ENCODE measurements at places on chromosomes 5 and 9. TPM values are rescaled to one million over a fixed set of nuclear protein-coding genes. Genes with fewer than 3 reads are reported as not detected.

The SH2D3C gene
- total RNA-seq: not detected

The MEIKIN gene
- not detected for total RNA-seq

The JAKMIP2 gene
- total RNA-seq: not detected

The SLC25A2 gene
- 0.79 TPM for total RNA-seq

GRCh38 chr5:139660923-139661814, 13.0 kb downstream of the CXXC5 start:
- peak overlapping the region; percentile 54 for H3K27ac ChIP-seq
- H3K27me3 ChIP-seq: no peaks in the 10 kb centered on the region
- peaks cover 14% of the 10 kb centered on the region for H3K36me3 ChIP-seq
- peaks cover 26% of the 10 kb centered on the region for H3K4me1 ChIP-seq
- peak overlapping the region; percentile 44 for H3K4me3 ChIP-seq
- peak; percentile 97 for DNase-seq

DNA sequence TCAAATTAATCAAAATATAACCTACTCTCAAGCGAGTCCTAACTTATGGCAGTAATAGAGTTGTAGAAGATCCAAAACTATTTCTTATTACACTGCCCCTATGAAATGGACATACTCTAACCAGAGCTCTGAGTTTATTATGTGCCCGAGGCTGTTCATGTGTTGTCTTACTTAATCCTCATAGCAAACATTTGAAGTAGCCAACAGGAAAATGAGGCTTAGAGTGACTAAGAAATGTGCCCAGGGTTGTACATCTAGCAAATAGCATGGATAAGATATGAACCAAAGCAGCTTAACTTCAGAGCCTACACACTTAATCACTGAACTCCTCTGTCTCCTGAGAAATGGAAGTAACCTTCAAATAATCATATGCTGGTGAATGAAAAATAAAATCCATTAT, 1551.7 kb downstream of the MAT2B start:
- H3K27me3 ChIP-seq: no peaks in the 10 kb centered on the region
- peaks cover 16% of the 10 kb centered on the region for H3K4me1 ChIP-seq
- peak; percentile 61 for DNase-seq
- peak overlapping the region; percentile 69 for H3K27ac ChIP-seq

DNA sequence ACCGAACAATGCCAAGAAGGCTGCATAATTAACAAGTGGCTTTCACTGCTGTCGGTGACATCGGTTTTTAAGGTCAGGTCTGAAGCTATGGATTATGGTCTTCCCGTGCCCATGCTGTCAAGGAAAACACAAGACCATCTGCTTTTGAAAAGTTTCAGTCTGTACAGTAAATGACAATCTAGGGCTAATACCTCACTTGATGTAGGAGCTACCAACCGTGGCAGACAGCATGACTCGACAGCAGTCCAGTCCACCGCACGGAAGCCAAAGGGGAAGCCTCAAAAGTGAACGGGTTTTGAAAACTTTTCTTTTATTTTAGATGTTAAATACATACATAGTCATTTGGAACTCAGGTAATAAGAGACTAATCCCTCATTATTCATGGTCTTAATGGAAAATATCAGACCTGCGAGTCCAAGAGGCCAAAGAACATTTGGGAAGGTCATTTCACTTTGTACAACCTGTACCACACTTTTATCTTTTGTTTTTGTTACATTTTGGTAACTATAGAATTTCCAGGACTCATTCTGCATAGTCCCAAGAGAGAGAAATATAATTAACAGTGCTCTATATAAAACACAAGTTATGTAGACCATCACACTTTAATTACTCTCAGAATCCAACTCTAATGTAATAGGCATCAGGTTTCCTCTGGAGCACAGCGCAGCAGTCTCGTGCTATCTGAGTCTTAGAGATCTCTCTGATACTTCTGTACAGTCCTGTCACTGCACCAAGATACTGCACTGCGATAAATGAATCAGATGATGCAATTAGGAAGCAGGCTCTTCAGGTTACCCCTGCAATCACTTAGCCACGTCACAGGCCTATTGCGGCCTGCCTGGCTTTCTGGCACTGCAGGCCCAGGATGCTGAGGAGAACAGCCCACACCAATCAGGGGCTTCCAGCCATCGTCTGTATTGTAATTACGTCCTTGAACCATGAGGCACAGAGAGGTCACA, 184.9 kb downstream of the FANCC start:
- no peaks in the 10 kb centered on the region for H3K27me3 ChIP-seq
- H3K27ac ChIP-seq: no peak overlapping the region
- peaks cover 5% of the 10 kb centered on the region for H3K4me1 ChIP-seq

GRCh38 chr9:70195456-70195855, 63.3 kb upstream of the SMC5 start:
- H3K27ac ChIP-seq: no peak overlapping the region
- no peak overlapping the region for H3K4me3 ChIP-seq
- H3K27me3 ChIP-seq: no peaks in the 10 kb centered on the region
- no peaks in the 10 kb centered on the region for H3K4me1 ChIP-seq
- no peaks in the 10 kb centered on the region for H3K36me3 ChIP-seq
- no peak for DNase-seq

DNA sequence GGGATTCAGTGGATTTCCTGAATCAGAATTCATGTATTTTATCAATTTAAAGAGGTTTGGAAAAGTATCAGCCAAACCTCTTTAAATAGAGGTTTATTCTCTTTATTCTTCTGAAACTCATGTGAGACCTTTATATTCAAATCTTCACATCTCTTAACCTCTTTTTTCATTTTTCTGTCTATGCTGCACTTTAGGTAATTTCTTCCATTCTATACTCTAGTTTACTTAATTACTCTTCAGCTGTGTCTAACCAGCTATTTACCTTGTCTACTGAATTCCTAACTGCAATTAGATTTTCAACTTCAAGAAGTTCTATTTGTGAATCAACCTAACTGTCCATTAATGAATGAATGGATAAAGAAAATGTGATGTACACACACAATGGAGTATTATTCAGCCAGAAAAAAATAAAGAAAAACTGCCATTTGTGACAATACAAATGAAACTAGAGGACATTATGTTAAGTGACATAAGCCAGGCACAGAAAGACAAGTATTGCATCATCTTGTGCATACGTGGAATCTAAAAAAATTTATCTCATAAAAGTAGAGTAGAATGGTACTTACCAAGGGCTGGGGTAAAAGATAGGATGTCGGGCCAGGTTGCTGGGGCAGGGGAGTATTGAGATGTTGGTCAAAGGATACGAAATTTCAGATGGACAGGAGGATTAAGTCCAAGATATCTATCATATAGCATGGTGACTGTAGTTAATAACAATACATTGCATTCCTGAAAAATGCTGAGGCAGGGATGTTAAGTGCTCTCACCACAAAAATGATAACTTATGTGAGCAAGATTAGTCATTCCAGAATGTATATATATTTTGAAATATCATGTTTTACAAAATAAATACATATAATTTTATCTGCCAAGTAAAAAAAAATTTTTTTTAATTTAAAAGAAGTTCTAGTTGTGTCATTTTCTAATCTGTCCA, 129.5 kb upstream of the LRRTM2 start:
- no peak overlapping the region for H3K27ac ChIP-seq
- H3K4me3 ChIP-seq: no peak overlapping the region
- H3K36me3 ChIP-seq: no peaks in the 10 kb centered on the region
- no peak for DNase-seq
- H3K4me1 ChIP-seq: peaks cover 6% of the 10 kb centered on the region

DNA sequence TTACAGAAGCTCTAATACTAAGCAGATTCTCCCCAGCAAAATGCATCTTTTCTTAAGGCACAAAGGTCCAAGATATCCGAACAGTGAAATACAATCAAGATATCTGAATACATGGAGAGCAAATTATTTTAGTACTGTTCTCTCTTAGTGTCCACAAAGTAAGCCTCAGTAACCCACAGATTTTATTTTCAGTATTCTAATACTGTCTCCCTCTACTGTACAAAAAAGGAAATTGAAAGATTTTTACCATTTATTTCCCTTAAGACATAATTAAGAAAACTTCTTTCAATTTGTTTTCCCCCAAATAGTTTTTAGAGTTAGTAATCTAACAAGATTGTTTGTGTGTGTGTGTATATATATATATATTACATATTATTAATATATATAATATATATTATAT, 24.7 kb upstream of the NOL6 start:
- H3K36me3 ChIP-seq: no peaks in the 10 kb centered on the region
- H3K27me3 ChIP-seq: no peaks in the 10 kb centered on the region
- DNase-seq: no peak
- H3K4me3 ChIP-seq: no peak overlapping the region

- no peak overlapping the region for H3K4me3 ChIP-seq
- no peak overlapping the region for H3K27ac ChIP-seq
- peaks cover 13% of the 10 kb centered on the region for H3K4me1 ChIP-seq
- no peaks in the 10 kb centered on the region for H3K27me3 ChIP-seq
- H3K36me3 ChIP-seq: no peaks in the 10 kb centered on the region
- peak; percentile 83 for DNase-seq
Observed at GRCh38 chr9:126474786-126475485, 138.8 kb upstream of the LMX1B start.

DNA sequence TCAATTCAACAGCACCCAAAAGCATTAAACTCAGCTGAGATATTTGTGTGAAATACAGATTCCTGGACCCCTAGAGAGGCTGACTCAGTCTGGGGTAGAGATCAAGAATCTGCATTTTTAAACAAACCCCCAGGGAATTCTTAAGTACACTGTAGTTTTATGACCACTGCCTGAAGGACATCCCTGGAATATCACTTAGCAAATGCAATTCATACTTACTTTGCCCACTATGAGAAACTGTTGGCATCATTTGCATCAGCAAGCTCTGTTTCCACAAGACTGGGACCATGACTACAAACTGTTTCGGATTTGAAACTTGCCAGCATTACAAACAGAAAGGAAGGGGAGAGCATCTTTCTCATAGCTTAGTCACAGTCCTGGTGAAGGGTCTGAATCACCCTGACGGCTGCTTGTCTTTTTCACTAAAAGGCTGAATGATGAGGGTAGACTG, 63.7 kb downstream of the MLLT3 start:
- H3K4me3 ChIP-seq: no peak overlapping the region
- DNase-seq: peak; percentile 27
- H3K4me1 ChIP-seq: no peaks in the 10 kb centered on the region
- H3K27me3 ChIP-seq: peaks cover 55% of the 10 kb centered on the region
- no peak overlapping the region for H3K27ac ChIP-seq

DNA sequence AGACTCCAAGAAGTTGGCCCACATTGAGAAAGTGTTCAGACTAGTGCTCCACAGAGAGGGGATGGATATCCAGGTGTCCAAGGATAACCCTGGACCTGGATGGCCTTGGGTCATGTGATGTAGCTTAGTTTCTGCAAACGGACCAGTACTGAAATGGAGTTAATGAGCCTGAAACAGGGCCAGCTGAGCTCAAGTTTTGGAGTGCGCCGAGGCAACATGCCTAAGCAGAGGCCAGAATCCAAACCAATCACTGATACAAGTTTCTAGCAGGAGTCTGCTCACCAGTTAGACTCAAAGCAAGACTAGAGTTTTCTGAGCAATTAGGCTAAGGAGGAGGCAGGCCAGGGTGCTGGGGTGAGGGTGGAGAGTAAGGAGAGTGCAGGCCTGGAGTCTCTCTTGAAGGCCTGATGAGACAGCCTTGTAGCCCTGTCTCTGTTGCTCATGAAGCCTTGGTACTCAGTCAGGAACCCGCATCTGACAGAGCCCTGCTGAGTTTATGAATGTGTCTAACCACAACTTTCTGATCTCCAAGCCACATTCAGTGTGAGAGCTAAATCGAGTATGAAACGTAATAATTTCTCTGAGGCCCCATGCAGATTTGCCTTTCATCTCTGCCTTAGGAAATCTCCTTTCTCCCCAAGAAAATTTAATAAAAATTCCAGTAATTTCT, 68.9 kb upstream of the EQTN start:
- H3K4me1 ChIP-seq: peaks cover 25% of the 10 kb centered on the region
- H3K36me3 ChIP-seq: no peaks in the 10 kb centered on the region
- no peak overlapping the region for H3K4me3 ChIP-seq
- DNase-seq: no peak
- no peak overlapping the region for H3K27ac ChIP-seq

DNA sequence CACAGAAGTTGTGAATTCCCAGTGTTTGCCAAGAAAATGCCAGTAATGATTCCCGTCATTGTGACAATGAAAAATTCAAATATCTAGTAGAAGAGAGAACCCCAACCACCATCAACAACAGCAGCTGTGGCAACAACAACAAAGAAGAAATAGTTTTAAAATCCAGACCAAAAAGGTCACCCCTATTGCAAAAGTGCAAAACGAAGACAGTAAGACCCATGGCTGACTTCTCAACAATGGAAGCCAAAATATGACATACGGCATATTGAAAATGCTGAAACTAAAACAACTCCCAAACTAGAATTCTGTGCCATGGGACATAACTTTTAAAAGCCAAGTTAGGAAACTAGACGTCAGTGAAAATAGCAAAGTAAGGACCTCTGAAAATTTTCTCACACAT, 270.6 kb downstream of the IRX2 start:
- no peaks in the 10 kb centered on the region for H3K36me3 ChIP-seq
- H3K4me3 ChIP-seq: no peak overlapping the region
- H3K4me1 ChIP-seq: no peaks in the 10 kb centered on the region
- DNase-seq: no peak
- H3K27ac ChIP-seq: no peak overlapping the region

DNA sequence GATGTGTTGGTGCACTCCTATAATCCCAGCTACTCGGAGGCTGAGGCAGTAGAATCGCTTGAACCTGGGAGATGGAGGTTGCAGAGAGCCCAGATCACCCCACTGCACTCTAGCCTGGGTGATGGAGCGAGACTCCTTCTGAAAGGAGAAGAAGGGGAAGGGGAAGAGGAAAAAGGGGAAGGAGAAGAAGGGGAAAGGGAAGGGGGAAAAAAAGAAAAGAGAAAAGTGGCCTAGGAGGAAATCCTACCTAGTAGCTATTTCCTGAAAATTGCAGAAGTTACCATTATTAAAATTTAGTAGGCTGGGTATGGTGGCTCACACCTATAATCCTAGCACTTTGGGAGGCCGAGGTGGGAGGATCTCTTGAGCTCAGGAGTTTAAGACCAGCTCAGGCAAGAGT, 67.4 kb downstream of the ARRDC3 start:
- H3K27me3 ChIP-seq: no peaks in the 10 kb centered on the region
- H3K27ac ChIP-seq: no peak overlapping the region
- no peak overlapping the region for H3K4me3 ChIP-seq
- no peak for DNase-seq

GRCh38 chr9:135948968-135949367, 12.2 kb downstream of the UBAC1 start:
- peaks cover 61% of the 10 kb centered on the region for H3K36me3 ChIP-seq
- H3K4me3 ChIP-seq: no peak overlapping the region
